ENCODE measurements at places on chromosomes 2 and 18. TPM values are rescaled to one million over a fixed set of nuclear protein-coding genes. Genes with fewer than 3 reads are reported as not detected.

- DNase-seq: no peak
These were observed 24.9 kb downstream of the BIN1 start for GRCh38 chr2:127081826-127082633.

GRCh38 chr2:238024986-238025385, 35.8 kb upstream of the SCLY start:
- no peak for DNase-seq

The DGUOK gene
- total RNA-seq: 69.2 TPM

DNA sequence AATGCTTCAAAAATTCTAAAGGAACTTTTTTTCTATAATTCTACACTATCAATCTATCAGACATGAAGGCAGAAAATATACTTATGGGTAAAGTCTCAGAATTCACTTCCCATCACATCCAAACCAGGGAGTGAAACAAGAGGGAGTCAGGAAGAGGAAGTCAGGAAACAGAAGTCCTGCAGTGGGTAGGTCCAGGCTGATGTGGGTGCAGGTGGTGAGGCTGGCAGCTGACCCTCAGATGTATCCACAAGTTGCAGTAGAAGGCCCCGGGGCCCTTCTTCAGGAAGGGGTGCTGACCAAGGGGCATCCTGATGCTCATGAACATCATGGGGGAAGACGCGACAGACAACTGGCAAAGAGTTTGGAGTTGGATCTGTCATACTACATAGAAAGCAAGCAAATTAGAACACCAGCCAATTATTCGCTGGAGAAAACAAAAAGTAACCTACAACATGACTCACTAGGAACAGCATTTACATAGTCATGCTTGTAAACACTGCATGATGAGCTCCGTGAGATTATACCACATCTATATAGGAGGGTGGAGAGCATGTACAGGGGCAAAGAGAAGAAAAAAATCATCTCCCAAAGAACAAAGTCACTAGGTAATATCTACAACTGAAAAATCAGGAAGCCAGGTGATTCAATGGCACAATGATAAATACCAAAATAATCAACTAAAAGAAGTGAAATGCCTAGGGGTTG, 4.2 kb downstream of the UXS1 start:
- no peak for DNase-seq

The EMX1 gene
- total RNA-seq: 1.1 TPM

The VWA3B gene
- not detected for total RNA-seq

The TEX51 gene
- total RNA-seq: not detected
